ENCODE measurements at places on chromosomes 7 and 10.
A peak's percentile ranks its signal among the peaks of the same experiment; 100 is the strongest.

DNA sequence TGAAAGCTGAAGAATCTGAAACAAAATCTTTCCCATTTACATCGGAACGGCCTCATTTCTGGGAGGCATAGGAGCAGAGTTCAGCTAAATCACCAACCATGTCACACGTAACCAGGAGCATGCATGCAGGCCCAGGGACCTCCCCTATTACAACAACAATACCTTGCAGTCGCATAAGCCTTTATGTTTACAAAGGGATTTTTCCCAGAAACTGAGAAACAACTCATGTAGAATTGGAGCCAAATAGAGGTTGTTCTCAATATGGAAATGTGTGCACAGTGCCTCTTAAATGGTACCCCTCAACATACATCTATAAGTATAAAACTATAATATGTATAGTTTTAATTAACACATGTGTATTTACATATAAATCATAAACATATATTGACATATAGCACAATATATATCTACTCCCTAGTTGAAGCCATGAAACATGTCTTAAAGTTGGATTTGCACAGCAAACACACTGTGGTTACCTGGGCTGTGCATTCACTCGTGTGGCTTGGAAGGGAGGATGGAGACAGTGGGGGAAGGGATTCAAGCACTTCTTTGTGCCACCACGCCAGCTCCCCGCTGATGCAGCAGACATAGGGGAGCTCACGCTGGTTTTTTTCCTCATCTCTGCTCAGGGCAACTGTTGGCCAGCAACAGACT is 35.0 kb upstream of the DGKI start:
- H3K27ac ChIP-seq, result peak overlapping the region; percentile 94
- peaks cover 63% of the 10 kb centered on the region for H3K4me1 ChIP-seq
- H3K27me3 ChIP-seq, result no peaks in the 10 kb centered on the region
- no peak overlapping the region for H3K4me3 ChIP-seq

GRCh38 chr10:130472236-130472635 is 336.0 kb downstream of the GLRX3 start:
- H3K4me1 ChIP-seq, result no peaks in the 10 kb centered on the region
- no peaks in the 10 kb centered on the region for H3K27me3 ChIP-seq
- no peaks in the 10 kb centered on the region for H3K36me3 ChIP-seq
- no peak overlapping the region for H3K4me3 ChIP-seq
- no peak overlapping the region for H3K27ac ChIP-seq
- DNase-seq, result no peak

- no peak overlapping the region for H3K27ac ChIP-seq
- H3K36me3 ChIP-seq, result no peaks in the 10 kb centered on the region
- no peaks in the 10 kb centered on the region for H3K4me1 ChIP-seq
- peaks cover 8% of the 10 kb centered on the region for H3K27me3 ChIP-seq
- no peak overlapping the region for H3K4me3 ChIP-seq
These were observed 19.8 kb upstream of the ALOX5 start for GRCh38 chr10:45354261-45354660.

DNA sequence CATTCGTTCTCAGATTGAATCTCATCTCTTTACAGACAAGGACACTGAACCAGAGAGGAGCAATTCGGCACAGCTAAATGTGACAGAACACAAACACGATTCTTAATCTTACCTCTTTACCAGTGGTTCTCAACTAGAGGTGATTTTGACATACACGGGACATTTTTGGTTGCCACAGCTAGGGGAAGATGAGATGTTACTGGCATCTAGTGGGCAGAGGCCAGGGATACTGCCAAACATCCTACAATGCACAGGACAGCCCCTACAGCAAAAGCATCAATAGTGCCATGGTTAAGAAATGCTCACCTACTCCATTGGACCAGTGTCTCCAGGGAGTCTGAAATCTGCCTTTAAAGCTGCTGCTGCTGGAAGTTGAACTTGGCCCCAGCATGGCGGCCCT is 27.3 kb downstream of the PDE1C start:
- no peak for DNase-seq
- no peaks in the 10 kb centered on the region for H3K27me3 ChIP-seq
- H3K36me3 ChIP-seq, result no peaks in the 10 kb centered on the region
- H3K4me3 ChIP-seq, result no peak overlapping the region

GRCh38 chr7:159017741-159018140 is 126.9 kb downstream of the VIPR2 start:
- no peaks in the 10 kb centered on the region for H3K36me3 ChIP-seq
- H3K4me1 ChIP-seq, result peaks cover 3% of the 10 kb centered on the region
- H3K27me3 ChIP-seq, result no peaks in the 10 kb centered on the region
- H3K27ac ChIP-seq, result no peak overlapping the region
- DNase-seq, result no peak

DNA sequence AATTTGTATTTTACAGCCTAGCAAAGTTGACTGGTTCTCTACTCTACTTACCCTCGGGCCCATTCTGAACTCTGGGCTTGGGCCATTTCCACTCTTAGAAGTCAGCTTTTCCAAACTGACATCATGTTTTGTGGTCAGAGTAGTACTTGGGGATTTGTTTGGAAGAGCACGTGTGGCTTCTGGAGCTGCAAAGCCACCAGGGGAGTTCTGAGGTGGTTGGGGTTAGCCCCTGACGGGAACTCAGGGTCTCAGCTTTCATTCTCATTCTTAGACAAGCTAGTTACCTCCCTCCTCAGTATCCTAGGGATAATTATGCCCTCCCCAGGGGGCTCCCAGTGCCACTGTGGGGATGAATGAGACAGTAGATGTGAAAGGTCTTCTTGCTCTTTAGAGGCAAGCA is 647.7 kb upstream of the GALNT17 start:
- no peak overlapping the region for H3K27ac ChIP-seq
- H3K4me1 ChIP-seq, result no peaks in the 10 kb centered on the region
- no peaks in the 10 kb centered on the region for H3K36me3 ChIP-seq

DNA sequence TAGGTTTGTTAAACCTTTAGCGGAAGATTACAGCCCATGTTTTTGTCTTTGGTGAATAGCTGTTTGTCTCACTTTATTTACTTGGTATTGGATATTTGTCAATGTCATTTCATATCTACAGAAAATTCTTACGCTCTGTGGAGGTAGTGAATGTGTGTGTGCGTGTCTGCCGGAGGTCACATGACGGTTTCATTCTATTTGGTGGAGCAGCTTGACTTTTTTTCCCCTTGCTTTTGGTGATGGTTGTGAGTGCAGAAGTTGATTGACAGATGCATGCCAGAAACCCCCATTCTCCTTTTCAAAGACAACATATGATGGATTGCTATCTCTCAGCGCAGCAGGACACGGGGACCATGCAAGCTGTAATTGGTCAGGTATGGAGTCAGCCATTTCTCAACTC is at the start of gene POU6F2:
Gene POU6F2 (plus strand): TSS at position 225 of the 400 bp plus-strand sequence. CDS start 45 bp downstream, at position 270.
- no peaks in the 10 kb centered on the region for H3K36me3 ChIP-seq
- DNase-seq, result no peak
- peaks cover 23% of the 10 kb centered on the region for H3K27me3 ChIP-seq
- H3K4me1 ChIP-seq, result no peaks in the 10 kb centered on the region
- H3K27ac ChIP-seq, result no peak within 1 kb of the TSS

GRCh38 chr10:124278356-124278755 is 140.4 kb downstream of the OAT start:
- H3K27me3 ChIP-seq, result no peaks in the 10 kb centered on the region
- no peaks in the 10 kb centered on the region for H3K4me1 ChIP-seq
- no peaks in the 10 kb centered on the region for H3K36me3 ChIP-seq

- H3K36me3 ChIP-seq, result no peaks in the 10 kb centered on the region
- no peak for DNase-seq
- H3K4me3 ChIP-seq, result no peak overlapping the region
- H3K4me1 ChIP-seq, result no peaks in the 10 kb centered on the region
These were observed 30.7 kb downstream of the MBL2 start for GRCh38 chr10:52741851-52742250.

DNA sequence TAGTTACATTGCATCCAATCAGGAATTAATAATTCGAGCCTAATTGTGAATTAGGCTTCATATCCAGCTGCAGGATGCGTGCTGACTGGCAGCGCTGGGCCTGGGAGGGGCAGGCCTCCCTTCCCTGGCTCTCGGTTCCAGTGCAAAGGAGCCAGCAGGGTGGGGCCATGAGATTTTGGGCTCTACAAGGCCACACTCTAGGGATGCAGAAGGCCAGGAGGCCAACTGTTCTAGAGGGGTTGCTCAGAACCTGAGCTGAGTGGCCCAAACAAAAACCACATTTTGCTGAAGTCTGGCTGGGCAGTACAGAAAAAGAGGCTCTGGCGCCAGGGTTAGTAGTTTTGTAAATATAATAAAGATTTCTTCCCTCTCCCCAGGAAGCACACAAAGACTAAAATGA is 72.3 kb downstream of the CLEC2L start:
- no peak overlapping the region for H3K27ac ChIP-seq
- H3K36me3 ChIP-seq, result peaks cover 24% of the 10 kb centered on the region
- no peak overlapping the region for H3K4me3 ChIP-seq
- no peaks in the 10 kb centered on the region for H3K27me3 ChIP-seq
- peak; percentile 11 for DNase-seq
- H3K4me1 ChIP-seq, result peaks cover 9% of the 10 kb centered on the region

- peak; percentile 84 for DNase-seq
- no peak overlapping the region for H3K27ac ChIP-seq
- H3K36me3 ChIP-seq, result no peaks in the 10 kb centered on the region
These were observed 58.5 kb downstream of the LGI1 start for GRCh38 chr10:93816123-93816747.

DNA sequence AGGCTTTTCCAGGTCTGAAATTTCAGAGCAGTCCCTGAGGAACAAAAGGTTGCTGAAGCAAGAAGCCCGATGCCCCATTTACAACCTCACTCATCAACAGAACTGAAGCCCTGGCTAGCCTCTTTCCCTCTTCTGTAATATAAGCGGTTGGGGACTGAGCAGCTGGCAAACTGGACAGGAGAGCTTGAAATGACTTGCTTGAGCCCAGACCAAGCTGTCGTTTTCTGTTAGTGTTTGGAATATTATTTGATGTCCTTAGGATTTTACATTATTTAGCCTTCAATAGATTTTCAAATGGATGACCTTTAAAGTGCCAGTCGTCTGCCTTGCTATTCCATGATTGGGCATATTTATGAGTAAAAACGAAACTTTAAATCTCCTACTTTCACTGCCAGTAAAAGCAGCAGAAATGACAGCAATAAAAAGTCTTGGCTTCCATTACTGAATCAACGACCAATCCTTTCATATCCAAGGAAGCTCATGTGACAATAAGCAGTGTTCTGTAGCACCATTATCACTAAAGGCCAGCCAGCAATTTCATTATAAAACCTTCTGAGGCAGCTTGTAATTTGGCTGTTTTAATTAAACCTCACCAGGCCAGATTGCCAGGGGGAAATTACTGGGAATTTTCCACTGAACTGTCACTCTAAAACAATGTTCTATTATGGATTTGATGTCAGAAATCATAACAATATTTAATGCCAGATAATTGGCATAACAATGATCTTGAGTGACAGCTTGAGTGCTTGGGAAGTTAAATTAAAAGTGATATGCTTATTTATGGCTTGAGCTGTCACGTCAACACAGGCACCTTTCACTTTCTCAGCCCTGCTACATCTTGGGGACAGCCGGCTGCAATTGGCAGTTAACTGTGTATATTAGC is 85.9 kb downstream of the LSMEM1 start:
- DNase-seq, result no peak
- H3K4me1 ChIP-seq, result no peaks in the 10 kb centered on the region
- no peak overlapping the region for H3K27ac ChIP-seq
- H3K4me3 ChIP-seq, result no peak overlapping the region

DNA sequence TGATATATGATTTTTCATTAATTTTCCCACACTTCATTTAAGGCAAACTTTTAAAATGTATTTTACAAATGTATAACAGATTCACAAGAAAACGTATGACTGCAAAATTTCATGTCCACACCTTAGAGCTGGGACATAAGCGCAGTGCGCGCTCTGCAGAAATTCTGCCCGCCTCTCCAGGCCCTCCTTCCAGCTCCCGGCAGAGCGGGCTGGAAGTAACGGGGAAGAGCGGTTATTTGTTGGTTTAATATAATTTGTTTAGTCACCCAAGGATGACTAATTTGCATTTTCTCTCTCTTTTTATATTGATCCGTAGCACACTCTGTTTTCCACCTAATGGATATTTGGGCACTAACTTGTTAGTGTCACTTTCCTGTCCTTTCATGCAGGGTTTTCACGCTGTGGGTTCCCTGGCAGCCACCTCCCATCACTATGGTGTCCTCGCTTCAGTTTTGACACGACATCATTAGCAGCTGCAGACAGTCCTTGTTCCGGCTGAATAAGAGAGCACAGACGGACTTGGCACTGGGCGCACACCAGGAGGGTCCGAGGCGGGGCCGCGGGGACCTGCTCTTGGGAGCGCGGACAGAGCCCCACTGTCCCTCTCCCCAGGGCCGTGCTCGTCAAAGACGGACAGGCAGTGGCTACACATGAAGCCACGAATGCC is 129.2 kb upstream of the SEC61G start:
- H3K27ac ChIP-seq, result no peak overlapping the region
- no peaks in the 10 kb centered on the region for H3K36me3 ChIP-seq
- no peaks in the 10 kb centered on the region for H3K4me1 ChIP-seq
- no peaks in the 10 kb centered on the region for H3K27me3 ChIP-seq

DNA sequence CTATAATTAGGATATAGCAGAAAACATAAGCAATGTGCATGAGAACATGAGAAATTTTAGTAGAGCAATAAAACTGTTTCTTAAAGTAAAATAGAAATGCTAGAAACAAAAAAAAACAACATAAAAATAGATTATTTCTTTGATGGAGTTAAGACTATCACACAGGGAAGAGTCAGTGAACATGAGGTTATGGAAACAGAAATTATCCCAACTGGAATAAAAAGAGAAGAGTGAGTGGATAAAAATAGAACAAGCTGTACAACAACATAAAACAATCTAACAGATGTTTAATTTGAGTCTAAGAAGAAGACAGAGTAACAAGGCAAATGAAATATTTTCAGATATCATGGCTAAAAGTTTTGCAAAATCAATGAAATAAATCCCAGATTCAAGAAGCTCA is 7.5 kb upstream of the OR6B1 start:
- no peak overlapping the region for H3K27ac ChIP-seq
- H3K4me1 ChIP-seq, result peaks cover 17% of the 10 kb centered on the region
- H3K4me3 ChIP-seq, result no peak overlapping the region
- DNase-seq, result no peak
- H3K27me3 ChIP-seq, result no peaks in the 10 kb centered on the region

- no peaks in the 10 kb centered on the region for H3K4me1 ChIP-seq
- DNase-seq, result no peak
- no peaks in the 10 kb centered on the region for H3K36me3 ChIP-seq
- H3K27ac ChIP-seq, result no peak overlapping the region
These were observed 17.7 kb upstream of the NKX6-2 start for GRCh38 chr10:132803416-132804210.

- no peaks in the 10 kb centered on the region for H3K27me3 ChIP-seq
- H3K4me3 ChIP-seq, result no peak overlapping the region
- no peaks in the 10 kb centered on the region for H3K36me3 ChIP-seq
- peak; percentile 50 for DNase-seq
- peak overlapping the region; percentile 35 for H3K27ac ChIP-seq
These were observed 88.1 kb upstream of the RSU1 start for GRCh38 chr10:16905320-16905719.

GRCh38 chr10:70492786-70493659 is 14.5 kb downstream of the PALD1 start:
- H3K4me3 ChIP-seq, result no peak overlapping the region
- H3K36me3 ChIP-seq, result no peaks in the 10 kb centered on the region
- H3K27me3 ChIP-seq, result peaks cover 23% of the 10 kb centered on the region
- DNase-seq, result peak; percentile 25
- no peaks in the 10 kb centered on the region for H3K4me1 ChIP-seq

GRCh38 chr7:34523226-34523918 is 134.6 kb upstream of the NPSR1 start:
- peak; percentile 31 for DNase-seq
- H3K4me1 ChIP-seq, result no peaks in the 10 kb centered on the region
- no peak overlapping the region for H3K27ac ChIP-seq
- no peaks in the 10 kb centered on the region for H3K27me3 ChIP-seq
- H3K4me3 ChIP-seq, result no peak overlapping the region
- no peaks in the 10 kb centered on the region for H3K36me3 ChIP-seq
